ENCODE measurements at places on chromosomes 12 and 14.

DNA sequence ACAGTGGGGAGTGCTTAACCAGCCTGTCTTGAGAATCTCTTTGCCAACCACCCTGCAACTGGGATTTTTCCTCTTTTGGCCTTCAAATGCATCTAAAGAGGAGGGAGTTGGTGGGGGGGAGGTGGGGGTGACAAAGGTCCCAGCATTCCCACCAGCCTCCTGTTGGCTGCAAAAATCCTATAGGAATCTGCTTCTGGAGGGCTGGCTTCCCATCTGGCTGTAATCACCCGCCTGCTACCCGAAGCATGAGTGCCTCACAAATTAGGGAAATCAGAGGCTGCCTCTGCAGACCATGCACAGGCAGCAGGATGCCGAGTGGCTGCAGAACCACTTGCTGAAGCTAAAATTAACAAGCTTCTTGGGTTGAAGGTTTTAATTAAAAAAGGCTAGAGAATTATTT is 73.9 kb upstream of the WSCD2 start:
- no peak for DNase-seq

- DNase-seq: no peak
These were observed 458.8 kb upstream of the NOVA1 start for GRCh38 chr14:27056586-27056985.

DNA sequence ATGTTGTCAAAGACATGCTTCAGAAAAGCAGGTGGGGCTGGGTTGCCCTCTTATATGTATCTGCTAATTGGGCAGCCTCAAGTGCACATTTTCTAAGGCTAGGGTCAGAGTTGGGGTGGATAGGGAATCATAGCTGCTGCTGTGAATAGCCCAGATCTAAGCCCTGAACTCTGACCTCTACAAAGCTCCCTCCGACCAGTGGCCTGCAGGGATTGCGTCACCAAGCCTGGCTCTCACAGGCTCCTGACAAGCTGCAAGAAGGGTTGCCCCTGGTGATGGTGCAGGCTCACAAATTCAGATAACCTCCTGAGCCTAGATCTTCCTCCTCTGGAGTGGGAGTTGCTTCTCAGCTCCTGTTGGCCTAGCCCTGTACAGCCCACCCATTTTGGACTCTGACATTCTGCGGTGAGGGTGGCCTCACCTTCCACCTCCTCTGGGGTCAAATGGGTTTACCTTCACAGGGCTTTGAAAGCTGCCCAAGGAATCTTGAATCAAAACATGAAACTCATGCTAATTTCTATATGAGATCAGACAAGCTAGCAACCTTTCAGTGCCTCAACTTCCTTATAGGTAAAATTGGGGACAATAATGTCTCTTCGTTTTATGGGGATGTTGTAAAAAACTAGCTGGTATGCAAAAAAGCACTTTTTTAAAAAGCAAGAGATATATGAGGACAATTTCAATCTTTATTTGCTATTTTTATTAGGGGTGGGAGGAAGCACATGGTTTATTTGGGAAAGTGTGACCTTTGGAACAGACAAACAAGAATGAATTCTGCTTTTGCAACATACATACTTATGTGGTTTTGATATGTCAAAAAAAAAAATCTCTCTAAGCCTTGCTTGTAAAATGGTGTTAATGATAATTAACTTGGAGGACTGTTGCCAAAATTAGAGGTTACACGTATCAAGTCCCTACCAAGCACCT is 4.9 kb upstream of the SUSD6 start:
- DNase-seq: no peak

- no peak for DNase-seq
These were observed 4.9 kb upstream of the RIC8B start for GRCh38 chr12:106769546-106769945.

GRCh38 chr14:93688820-93689219 is 99.5 kb downstream of the PRIMA1 start:
- DNase-seq: no peak

DNA sequence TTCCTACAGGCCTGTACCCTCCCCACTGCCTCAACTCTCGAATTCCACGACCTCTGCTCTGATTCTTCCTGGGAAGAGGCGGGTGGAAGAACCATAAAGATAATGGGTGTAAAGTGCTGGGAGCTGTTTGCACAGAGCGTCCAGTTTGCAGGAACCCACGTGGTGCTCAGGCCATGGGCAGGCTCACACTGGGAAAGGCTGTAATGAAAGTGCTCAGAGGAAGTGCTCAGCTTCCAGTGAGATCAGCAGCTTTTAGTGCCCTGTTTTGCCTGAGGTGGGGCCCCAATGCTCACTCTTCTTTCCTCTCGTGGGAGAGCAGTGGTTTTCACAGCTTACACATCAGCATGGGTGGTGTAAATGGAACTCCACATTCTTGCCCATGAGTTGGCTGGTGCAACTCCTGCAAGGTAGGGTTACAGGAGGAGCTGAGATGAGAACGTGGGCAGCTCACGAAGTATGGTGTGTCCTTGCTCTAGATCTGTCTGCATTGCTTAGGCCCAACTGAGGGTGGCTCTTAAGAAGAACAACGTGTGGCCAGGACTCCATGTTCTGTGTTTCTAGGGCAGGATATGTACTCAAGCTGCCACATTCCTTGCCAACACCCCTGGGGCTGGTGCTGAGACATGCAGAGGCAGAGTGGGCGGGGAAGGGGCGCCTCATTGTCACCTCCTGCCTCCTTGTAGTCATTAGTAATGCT is 2.9 kb downstream of the TMEM63C start:
- no peak for DNase-seq

DNA sequence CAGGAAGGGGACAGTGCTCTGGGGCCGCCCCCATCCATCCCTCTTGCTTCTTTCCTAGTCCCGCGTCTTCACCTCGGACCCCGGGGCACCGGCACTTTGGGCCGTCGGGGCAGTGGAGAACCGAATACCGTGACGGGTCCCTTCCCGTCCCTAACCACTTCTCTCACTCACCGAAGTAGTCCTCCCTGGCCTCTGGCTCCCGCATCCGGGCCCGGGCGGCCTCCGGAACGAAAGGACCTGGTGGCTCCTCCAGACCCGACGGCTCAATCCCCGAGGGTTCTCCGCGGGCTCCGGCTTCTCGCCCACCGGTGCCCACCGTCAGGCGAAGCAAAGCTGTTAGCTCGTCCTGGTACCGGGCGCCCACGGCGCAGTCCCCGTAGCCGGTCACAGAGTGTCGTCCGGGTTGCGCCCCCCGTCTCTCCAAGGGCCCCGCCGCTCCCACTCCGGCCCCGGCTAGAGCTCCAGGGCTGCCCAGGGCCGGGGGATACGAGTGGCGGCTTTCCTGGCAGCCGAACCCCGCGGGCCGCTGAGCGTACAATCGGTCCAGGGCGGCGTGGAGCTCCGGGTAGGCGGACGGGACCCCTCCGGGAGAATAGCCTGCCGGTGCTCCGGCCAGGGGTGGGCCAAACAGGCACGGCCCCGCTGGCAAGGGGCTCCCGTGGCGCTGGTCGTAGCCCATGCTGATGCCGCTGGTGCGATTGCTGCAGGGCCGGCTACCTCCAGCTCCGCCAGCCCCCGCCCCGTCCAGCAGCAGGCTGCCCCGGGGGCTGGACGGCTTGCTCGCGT is 1.1 kb downstream of the AJUBA start:
- no peak for DNase-seq

DNA sequence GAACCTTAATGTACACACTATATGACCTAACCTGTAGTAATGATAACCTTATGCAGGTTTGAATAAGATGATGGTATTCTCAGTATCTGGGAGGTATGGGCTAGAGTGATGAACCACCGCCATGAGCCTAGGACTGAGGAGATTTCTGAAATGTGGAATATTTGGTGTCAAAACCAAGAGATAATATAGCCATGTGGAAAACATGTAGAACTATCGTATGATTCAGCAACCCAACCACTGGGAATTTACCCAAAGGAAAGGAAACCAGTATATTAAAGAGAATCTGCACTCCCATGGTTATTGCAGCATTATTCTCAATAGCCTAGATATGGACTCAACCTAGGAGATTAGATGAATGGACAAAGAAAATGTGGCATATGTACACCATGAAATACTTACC is 271.7 kb upstream of the BTG1 start:
- no peak for DNase-seq

- no peak for DNase-seq
These were observed 49.5 kb downstream of the GPR137C start for GRCh38 chr14:52602131-52602530.

- DNase-seq: no peak
These were observed 40.8 kb downstream of the CDC42BPB start for GRCh38 chr14:103016594-103016993.

- DNase-seq: no peak
These were observed 78.5 kb downstream of the ARL6IP4 start for GRCh38 chr12:123058980-123059379.

GRCh38 chr14:103711516-103712431 is 3.5 kb downstream of the XRCC3 start:
- no peak for DNase-seq

DNA sequence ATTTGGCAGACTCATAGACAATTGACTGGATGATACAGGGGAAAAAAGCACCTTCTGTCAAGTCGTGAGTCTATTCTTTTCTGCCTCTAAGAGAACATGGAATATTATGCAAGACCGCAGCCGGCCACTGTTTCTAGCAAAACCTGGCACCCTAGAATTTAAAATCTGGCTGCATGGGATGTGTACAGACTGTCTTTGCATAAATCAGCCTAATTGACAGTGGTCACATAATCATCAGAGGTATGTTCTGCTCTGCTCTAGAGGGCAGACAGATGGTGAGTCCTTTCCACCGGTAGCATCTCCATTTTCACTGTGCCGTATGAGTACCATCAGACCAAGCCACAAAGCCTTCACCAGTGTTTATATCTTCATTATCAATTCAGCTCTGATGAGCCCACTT is 80.6 kb downstream of the KCNK10 start:
- no peak for DNase-seq

DNA sequence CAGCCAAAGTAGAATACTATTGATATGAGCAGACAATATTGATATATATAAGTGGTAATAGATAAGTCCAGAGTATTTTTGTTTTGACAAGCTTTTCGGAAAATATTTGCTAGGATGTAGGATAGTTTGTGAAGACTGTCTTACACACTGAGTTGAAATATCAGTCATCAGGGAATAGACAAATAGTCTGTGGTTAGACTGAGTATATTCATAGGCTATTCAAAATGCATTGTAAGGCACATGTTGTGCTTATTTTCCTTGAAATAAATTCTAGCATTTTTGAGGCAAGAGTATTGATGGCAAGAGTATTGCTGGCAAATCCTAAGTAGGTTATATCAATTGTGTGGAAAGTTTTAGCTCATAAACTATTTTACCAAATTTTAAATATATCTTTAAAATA is 201.1 kb downstream of the LRIG3 start:
- DNase-seq: no peak

DNA sequence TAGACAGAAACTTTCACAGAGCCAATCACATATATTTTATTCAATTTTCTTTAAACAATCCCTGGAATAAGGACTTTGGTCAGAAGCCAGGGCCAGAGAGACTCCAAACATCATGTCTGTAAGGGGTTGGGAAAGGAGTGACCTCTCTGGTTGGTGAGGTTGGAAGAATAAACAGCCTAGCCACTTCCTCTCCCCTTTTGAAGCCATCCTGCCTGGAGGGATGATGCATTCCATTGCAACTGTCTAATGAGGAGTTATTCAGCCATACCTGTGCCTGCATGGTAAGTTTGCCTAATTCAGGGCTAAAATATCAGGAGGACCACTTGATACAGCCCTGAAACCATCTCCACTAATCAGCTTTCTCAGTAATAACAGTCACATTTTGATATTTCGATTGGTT is 299.8 kb downstream of the KCNH5 start:
- no peak for DNase-seq

- DNase-seq: no peak
These were observed 572 bp downstream of the RAN start for GRCh38 chr12:130872179-130873096.

DNA sequence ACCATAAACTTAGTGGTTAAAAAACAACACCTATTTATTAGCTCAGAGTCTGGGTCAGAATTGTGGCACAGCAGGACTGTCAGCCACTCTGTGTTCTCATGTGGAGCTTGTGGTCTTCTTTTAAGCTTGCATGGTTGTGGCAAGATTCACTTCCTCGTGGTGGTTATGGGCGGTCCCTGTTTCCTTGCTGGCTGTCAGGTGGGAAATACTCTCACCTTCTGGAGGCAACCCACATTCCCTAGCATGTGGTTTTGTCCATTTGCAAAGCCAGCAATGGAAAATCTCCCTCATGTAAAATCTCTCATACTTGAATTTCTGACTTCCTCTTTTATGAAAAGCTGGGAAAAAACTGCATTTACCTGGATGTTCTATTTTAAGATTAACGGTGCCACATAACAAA is 229.8 kb downstream of the ALX1 start:
- no peak for DNase-seq

DNA sequence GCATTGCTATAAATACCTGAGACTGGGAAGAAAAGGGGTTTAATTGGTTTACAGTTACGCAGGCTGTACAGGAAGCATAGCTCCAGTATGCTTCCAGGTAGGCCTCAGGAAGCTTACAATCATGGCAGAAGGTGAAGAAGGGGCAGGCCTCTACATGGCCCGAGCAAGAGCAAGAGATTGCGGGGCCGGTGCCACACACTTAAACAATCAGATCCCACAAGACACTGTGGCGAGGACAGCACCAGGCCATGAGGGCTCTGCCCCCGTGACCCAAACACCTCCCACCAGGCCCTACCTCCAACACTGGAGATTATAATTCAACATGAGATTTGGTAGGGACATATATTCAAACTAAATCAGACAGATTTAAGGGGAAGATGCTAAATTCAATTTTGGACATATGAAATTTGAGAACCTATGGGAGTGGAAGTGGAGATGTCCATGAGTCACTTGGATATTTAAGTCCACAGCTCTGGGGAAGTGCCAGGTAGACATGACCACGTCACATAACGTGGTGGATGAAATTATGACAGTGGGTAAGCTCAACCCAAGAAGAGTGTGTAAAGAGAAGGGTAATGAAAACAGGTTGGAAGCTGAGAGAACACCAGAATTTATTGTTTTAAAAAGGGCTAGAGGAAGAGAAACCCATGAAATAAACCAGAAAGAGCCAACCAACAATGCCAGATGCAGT is 1.5 kb upstream of the LTA4H start:
- DNase-seq: no peak

- DNase-seq: no peak
These were observed 54.2 kb downstream of the MYF5 start for GRCh38 chr12:80770958-80771357.

GRCh38 chr14:74932401-74932901 is 9.4 kb upstream of the RPS6KL1 start:
- no peak for DNase-seq

DNA sequence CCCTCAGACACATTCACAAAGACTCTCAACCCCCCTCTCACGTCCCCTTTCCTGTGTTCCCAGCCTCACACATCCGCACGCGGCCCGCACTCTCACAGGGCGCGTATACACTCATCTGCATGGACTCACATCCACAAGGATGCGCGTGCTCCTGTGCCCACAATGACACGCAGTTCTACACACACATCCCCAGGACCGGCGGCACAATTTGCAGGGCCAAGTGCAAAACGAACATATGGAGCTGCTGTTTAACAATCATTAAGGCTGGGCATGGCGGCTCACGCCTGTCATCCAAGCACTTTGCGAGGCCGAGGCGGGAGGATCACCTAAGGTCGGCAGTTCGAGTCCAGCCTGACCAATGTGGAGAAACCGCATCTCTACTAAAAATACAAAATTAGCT is 36.4 kb upstream of the EML1 start:
- no peak for DNase-seq

GRCh38 chr12:70576341-70577282 is 60.6 kb downstream of the PTPRB start:
- DNase-seq: no peak

Data from activated CD8-positive, alpha-beta memory T cell treated with anti-CD3 and anti-CD28 coated beads for 1 hour (primary cell).